ENCODE measurements at places on chromosomes 4 and X.
A peak's percentile ranks its signal among the peaks of the same experiment; 100 is the strongest.

DNA sequence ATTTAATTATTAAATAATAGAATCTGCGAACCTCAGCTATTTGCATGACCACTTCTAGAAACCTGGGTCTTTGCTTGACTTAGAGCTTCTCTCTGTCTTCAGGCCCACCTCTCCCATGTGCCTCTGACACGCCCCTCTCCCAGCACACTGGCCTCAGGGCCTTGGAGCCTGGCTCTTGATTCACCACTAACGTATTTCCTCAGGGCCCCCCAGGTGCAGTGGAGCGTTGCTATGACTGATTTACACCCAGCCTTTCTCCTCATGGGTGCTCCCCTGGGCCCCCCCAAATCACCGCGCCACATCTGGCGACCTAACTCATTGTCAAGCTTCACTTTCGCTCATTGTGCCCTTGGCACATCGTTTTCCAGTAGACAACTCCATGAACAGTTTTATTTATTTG lies 37.9 kb upstream of the TENM3 start:
- no peak for DNase-seq

- no peak for DNase-seq
These were observed 53.4 kb upstream of the TRPC3 start for GRCh38 chr4:122005064-122005755.

GRCh38 chrX:18119856-18120255 lies 100.8 kb downstream of the BEND2 start:
- DNase-seq, result no peak

DNA sequence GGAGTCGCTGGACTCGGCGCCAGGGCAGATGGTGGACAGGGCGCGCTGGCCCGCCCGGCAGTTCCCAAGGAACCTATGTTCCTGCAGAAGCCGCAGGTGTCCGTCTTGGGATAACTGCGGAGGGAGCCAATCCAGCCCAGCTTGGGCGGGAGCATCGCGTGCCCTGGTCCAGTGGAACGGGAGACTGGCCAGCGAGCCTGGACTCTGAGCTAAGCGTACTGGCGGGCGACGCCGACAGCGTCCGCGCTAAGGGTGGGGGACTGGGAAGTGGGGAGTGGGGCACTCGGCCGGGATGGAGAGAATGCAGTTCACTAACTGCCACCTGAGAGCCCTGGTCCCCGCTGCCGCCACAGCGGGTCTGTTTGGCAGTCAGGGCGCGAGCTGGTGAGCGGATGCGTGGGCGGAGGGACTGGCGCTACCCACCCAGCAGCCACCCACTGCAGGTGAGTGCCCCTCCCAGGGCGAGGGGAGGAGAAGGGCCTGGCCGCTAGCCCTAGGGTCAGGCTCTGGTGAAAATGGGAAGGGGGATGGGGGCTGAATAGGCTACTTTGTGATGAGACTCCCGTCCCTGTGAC lies 1.3 kb upstream of the MAMLD1 start:
- DNase-seq, result no peak

GRCh38 chrX:123779908-123780396 lies 47.1 kb upstream of the THOC2 start:
- no peak for DNase-seq

DNA sequence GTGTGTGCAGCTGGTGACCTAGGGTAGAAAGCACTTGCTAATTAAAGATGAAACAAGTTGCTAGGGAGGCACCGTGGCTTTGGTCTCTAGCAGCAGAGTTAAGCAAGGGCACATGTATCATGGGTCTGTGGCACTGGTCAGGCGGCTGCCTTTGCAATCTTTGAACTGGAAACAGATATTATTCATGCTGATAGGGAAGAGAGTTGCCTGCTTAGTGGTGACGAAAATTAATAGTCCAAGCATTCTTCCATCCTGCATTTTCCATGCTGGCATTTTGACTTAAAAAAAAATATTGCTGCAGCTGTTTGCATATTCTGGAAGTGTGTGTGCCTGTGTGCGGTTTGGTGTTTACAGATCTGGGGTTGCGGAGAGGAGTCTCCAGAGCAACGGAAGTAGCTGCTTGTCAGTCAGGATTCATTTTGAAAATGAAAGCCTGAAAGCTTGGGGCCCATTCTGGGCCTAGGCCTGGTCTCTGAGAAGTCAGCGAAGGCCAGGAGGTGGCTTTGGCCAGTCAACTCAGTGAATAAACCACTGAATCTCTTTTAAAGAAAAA lies 2.3 kb upstream of the SOWAHD start:
- DNase-seq, result peak; percentile 80

DNA sequence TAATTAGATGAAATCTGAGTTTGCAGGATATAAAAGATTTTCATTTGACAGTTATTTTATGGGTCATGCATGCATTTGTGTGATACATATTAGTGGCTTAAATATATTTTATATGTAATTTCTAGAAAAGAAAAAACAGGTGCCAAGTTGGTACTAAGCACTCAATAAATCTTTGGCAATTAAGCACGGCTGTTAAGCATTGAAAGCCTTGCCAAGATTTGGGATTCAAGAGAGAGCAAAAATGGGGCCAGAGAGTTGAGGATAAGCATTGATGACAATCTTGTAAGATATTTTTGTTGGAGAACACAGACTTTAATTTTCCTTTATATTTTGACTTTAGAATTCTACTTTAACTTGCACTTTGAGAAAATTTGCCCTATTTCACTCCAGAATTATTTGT lies 249.8 kb upstream of the MAD2L1 start:
- no peak for DNase-seq

DNA sequence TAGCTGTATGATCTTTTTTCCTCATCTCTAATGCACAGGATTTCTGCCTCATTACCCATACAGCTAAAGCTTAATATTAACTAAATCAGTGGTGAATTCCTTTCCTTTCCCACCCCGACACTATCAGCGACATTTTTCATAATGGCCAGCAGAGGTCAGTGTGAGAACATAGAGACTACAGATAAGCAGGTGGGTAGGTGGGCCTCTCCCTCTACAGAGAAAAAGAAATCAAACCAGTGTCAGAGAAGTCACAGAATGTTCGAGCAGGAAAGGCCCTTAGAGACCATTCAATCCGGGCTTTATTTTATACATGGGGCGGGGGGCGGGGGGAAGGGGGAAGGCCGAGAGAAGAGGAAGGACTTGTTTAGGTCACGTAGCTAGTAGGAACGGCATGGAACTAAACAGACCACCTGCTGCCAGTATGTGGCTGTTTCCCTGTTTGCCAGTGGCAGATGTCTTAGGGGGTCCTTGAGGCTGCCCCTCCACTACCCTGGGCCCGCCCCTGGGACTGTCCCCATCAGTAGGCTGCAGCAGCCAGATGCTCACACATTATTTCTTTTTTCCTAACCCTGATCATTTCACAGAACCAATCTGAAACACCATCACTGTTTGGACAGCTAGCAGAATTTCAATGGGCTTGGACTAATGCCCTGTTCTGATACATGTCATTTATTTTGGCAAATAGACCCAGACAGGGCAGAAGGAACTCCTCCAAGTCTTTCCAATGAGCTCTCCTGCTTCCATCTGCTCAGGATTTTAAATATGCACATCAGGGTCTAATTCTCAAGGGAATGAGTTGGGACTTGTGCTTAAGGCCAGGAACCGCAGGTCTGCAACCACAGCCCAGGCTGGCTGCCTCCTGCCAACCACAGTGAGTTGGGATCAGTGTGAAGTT lies 133.4 kb downstream of the ATG4A start:
- peak; percentile 31 for DNase-seq

DNA sequence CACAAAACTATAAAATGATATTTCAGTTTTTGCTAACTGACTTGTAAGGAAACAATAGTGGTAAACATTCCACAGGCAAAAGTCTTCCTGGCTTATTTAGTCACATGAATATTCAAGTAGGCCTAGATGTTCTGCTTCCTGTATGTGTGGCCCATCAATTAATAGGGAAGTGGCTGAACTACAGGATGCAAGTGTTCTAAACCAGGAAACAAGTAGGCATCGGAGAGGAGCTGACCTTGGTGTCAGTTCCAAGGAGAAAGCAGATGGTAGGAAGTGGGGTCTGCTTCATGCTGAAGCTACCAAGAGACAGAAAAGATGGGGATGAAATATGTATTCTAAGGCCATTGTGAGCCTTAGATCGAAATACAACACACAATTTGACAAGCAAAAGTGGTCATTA lies 149.7 kb downstream of the ANTXR2 start:
- peak; percentile 40 for DNase-seq

DNA sequence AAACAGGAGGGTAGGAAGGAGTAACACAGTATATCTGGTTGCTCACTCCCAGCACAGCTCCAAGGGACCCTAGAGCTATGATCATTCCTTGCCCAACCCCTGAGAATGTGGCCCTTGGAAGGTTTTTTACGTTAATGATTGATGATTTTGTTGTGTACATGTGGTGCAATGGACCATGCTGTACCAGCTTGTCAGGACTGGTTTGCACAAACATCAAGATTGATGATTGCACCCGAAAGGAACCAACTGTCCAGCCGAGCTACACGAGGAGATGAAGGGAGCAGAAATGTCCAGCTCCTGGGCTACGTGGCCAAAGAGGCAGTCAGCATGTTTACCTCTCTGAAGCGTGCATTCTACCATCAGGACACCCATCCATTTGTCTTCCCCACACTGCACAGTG lies 83.2 kb upstream of the USP9X start:
- no peak for DNase-seq

- DNase-seq, result peak; percentile 79
These were observed 151.4 kb upstream of the STX18 start for GRCh38 chr4:4693258-4693657.

DNA sequence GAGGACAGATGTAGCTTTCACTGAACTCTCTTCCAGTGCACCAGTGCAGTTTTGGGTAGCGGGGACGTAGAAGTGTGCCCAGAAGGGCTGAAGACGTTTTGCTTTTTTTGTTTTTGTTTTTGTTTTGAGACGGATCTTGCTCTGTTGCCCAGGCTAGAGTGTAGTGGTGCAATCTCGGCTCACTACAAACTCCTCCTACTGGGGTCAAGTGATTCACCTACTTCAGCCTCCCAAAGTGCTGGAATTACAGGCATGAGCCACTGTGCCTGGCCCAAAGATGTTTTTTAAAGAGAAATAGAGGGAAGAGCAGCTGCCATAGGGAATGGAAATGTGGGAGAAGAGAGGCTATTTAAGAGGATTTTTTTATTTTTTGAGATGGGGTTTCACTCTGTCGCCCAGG lies 74.4 kb upstream of the ACSL1 start:
- no peak for DNase-seq

DNA sequence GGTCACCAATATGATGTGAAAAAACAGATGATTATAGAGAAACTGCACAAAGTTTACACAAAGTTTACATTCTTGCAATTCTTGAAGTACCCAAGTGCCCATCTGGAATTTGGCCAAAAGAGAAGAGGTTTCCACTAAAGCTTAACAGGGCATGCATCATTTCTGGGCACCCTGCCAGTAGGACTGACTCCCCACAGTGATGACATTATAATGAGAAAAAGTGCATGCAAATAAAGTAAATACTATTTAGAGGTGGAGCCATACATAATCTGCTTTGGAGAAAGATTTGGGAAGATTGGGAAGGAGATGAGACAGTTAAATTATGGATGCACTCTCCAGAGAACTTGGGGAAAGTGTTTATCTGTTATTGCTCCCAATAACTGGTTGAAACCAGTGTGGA lies 93.7 kb upstream of the TRPC3 start:
- DNase-seq, result no peak

DNA sequence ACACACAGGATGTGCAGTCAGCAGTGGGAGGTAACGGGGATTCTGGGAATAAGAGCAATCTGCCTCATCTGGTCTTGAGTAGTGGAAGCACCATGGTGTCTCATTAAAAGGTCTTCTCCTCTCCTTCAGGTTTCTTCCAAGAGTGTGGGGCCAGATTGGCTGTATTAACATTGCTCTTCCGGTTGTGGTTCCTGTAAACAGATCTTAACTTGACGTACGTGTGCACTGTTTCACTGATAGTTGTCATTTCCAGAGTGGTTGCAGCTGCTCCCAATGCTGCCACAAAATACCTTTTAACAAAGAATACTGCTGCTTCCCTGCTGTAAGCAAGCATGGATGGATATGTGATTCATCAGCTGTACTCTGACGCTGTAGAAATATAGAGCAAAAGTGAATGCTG lies 1443.4 kb upstream of the TENM3 start:
- DNase-seq, result no peak

DNA sequence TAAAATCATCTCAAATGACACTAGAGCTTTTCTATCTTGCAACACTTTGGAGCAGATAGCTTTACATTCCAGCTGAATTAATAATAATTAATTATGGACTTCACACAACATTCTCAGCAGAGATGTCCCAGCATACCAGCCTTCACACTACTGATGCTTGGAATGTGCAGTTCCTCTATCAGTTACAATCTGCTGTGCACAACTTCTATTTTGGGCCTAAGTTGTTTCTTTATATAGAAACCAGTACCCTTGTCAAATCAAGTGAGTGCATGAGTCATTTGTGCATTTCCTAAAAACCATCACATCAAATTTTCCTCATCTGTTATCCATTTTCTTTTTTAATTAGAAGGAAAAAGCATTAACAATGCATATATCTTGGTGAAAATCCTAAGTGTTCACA lies 8.8 kb upstream of the RASL11B start:
- DNase-seq, result peak; percentile 10

- DNase-seq, result no peak
These were observed 56.0 kb downstream of the MED28 start for GRCh38 chr4:17670423-17670822.

- no peak for DNase-seq
These were observed 585.7 kb upstream of the PABPC4L start for GRCh38 chr4:134787315-134787714.

DNA sequence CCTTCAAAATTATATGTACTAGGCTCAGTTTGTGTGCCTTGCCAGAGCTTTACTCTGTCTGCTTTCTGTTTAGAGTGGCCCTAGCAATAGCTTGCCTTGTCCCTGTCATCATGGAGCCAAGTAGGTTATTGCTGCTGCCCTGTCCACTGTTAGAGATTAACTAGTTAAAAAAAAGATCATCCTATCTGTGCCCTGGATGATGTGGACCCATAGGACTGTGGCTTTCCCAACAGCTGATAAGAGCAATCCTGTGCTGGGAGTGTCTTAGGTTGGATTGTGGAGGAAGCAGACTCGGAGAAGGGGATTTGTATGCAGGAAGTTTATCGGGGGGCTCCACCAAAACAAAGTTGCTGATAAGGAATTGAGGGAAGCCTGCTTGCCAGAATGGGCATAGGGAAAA lies 23.8 kb downstream of the PPP1R2C start:
- DNase-seq, result no peak

GRCh38 chr4:153480704-153481103 lies 14.5 kb downstream of the TMEM131L start:
- DNase-seq, result no peak

- DNase-seq, result no peak
These were observed 187.3 kb downstream of the ANAPC10 start for GRCh38 chr4:144910723-144911122.

DNA sequence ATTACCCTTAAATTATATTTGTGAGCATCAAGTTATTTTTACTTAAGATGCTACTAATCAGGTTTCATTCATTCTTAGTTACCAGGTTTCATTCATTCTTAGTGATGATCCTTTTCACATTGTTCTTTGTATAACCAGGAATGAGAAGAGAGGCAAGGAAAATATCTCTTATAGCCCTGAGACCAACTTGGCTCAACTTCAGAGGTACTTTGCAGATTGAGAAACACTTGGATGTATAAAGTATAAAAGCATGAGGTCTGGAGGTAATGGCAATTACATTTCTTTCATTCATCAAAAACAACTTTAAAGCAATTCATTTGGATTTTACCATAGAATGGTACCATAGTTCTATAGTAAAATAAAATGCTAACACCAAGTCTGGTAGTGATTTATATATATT lies 231.0 kb downstream of the PRDM5 start:
- no peak for DNase-seq
